Neural progenitor cell (in vitro differentiated cells): ENCODE measurements at places on chromosomes 7 and 10.
A peak's percentile ranks its signal among the peaks of the same experiment; 100 is the strongest.

DNA sequence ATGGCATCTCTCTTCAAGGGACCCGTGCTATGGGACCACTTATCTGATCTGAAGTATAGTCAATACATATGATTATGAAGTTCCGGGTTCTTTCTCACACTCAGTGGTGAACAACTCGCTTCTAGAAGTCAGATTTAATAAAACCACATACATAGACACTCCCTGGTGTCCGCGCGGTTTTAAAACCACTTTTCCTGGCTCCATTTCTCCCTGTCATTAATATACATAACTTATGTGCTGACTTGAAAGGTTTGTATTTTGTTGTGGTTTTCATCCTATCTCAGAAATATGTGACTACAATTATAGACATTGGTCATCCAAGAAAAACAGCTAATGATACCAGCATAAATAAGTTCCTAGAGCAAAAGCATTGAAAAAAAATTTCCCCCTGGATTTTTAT, 34.0 kb downstream of the SVIL start:
- DNase-seq = no peak

- no peak for DNase-seq
Measured at GRCh38 chr7:151756076-151756731, 120.7 kb downstream of the PRKAG2 start.

- peak; percentile 65 for DNase-seq
Measured at GRCh38 chr10:60299961-60300883, 89.5 kb downstream of the ANK3 start.

- no peak for DNase-seq
Measured at GRCh38 chr10:110460111-110460809, 37.4 kb upstream of the DUSP5 start.

GRCh38 chr10:30422981-30423654, 10.9 kb upstream of the MAP3K8 start:
- peak; percentile 52 for DNase-seq
